ENCODE measurements at places on chromosomes 2 and 18. TPM values are rescaled to one million over a fixed set of nuclear protein-coding genes. Genes with fewer than 3 reads are reported as not detected.

The USP14 gene
- 13.2 TPM for polyA plus RNA-seq

The ANAPC1 gene
- 21.9 TPM for polyA plus RNA-seq

The ARHGEF4 gene
- not detected for polyA plus RNA-seq

The CFAP53 gene
- 0.12 TPM for polyA plus RNA-seq

The RFTN2 gene
- 5.0 TPM for polyA plus RNA-seq

The MDH1B gene
- 0.33 TPM for polyA plus RNA-seq

The LYPD6B gene
- polyA plus RNA-seq = not detected

The AOX1 gene
- 0.03 TPM for polyA plus RNA-seq

The SPATS2L gene
- polyA plus RNA-seq = 26.8 TPM

The TSPYL6 gene
- polyA plus RNA-seq = not detected

The CDK5R2 gene
- not detected for polyA plus RNA-seq

The ALK gene
- polyA plus RNA-seq = not detected

The FOXD4L1 gene
- 0.06 TPM for polyA plus RNA-seq

The M1AP gene
- polyA plus RNA-seq = 0.04 TPM

The RAD51AP2 gene
- not detected for polyA plus RNA-seq

The ARHGAP15 gene
- polyA plus RNA-seq = not detected

The MGAT4A gene
- 8.2 TPM for polyA plus RNA-seq

The DSC2 gene
- polyA plus RNA-seq = under 0.01 TPM

The UGT1A3 gene
- polyA plus RNA-seq = not detected

The GAREM1 gene
- 0.69 TPM for polyA plus RNA-seq

The ZNF532 gene
- polyA plus RNA-seq = 38.9 TPM

Measured in endothelial cell of umbilical vein (primary cell).